EL (cell line): ENCODE measurements at places on chromosomes 7 and 10.

DNA sequence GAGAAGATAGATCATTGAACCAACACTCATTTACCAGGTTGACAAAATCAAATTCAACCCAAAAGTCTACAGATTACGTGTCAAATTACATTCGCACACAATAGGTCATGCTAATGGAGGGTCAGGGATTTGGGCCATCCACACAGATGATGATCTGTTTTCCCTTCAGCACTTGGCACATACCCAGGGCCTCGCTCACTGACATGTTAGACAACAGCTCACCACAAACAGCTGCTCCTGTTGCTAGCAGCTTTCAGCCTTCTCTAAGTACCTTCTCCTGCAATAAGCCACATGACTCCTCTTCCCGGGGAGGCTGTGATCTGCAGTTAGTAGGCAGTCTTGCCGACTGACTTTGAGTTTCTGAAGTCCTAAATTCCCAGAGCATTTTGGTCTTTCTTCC, 18.4 kb downstream of the NKX2-3 start:
- DNase-seq: peak; percentile 91

DNA sequence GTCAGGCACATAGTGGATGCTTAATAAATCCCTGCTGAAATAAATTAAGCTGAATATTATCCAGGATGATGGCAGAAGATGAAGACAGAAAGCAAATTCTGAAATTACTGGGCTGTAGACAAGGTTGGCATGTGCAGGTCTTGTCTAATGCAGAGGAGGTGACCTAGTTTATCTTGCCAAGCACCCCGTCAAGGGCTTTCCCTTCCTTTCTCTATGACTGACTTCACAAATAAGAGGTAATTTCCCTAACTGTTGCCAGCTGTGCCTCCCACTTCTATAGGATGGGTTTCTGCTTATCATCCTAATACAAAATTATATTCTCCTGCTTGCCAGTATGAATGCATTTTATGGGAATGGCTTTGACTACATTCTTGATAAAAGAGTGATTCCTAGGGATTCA, 38.0 kb downstream of the LHFPL3 start:
- no peak for DNase-seq

GRCh38 chr7:23852135-23852534, 142.1 kb downstream of the STK31 start:
- peak; percentile 19 for DNase-seq

GRCh38 chr10:81019029-81019890, 481.6 kb downstream of the SH2D4B start:
- DNase-seq: peak; percentile 2

DNA sequence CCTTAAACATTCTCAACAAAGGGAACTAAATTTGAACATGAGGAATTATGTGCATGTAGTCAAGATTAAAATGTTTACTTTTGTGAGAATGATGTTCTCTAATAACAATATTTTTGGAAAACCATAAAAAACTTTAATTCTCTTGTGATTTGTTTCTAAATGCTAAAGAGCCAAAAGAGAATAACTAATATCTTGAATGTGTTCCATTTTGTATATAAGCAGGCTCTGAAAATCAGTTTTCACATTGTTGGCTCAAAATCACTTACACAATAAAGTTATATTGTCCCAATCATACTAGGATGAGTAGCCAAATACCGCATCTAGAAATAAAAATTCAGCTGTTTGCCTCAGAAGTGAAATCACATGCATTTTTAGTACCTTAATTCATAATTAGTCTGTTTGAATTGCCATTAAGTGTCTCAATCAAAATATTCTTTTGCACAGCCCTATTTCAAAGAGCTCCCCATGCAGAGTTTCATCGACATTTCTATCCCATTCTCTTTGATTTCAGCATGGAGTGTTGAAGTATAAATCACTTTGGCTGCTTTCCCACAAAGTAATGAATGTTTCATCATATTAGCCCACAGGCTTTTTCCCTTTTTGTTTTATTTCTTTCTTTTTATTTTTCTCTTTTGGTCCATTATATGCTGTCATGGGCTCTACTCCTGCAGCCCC, 420.3 kb upstream of the POM121L12 start:
- no peak for DNase-seq
